ENCODE measurements at places on chromosomes 3 and 15. TPM values are rescaled to one million over a fixed set of nuclear protein-coding genes. Genes with fewer than 3 reads are reported as not detected.

PP2D1 gene
- polyA plus RNA-seq, result 0.49 TPM

ITPKA gene
- 0.42 TPM for polyA plus RNA-seq

PLA1A gene
- 7.4 TPM for polyA plus RNA-seq

FOXP1 gene
- polyA plus RNA-seq, result 35.0 TPM

DNA sequence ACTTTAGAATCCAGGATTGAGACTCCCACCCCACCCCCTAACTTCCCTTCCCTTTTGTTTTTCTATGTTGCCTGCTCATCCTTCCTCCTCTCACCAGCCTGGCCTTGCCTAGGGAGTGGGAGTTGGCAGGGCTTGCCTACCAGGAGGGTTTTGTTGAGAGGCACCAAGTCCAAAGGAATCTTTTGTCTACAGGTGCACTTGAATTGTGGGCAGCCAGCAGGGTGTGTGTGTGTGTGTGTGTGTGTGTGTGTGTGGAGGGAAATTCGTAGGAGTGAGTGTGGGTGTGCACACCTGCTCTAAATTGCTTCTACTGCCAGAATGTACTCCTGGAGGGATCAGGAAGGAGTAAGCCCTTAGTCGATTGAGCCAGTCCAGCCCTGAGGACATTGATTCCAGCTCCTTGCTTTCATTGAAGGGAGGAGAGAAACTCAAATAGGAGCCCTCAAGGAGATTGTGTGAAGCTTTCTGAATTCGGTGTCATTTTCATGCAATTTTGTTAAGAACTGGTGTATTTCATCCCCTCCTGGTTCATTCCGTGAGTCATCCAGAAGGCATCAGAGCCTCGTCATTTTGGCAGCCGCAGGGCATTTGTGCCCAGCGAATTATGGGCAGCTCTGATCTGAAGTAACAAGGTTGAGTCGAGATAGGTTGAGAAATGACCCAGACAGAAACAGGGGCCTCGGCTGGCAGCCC lies 112.1 kb downstream of the SLCO3A1 start:
- DNase-seq, result no peak

DNA sequence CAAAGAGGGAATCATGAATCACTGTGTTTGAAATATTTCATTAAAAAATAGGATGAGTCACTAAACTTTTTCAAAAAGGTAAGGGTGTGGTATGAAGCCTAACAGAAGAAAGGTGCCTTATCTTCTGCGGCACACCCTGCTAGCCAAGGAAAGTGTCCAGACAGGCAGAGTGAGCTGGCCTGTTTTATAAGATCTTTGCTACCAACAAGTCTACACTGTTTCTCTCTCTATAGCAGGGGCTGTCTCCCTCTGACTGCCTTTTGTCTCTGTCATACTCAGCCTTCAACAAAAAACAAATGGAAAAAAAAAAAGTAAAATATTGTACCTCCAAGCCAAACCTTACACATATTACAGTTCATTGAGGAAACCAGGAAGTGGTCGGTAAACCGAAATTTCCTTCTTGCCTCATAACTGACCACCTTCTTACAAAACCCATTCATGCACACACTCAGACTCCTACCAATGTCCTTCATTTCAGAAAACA lies 9.1 kb downstream of the ZDHHC3 start:
- DNase-seq, result no peak

- no peak for DNase-seq
These were observed 30.8 kb downstream of the SRP14 start for GRCh38 chr15:40008061-40008765.

DNA sequence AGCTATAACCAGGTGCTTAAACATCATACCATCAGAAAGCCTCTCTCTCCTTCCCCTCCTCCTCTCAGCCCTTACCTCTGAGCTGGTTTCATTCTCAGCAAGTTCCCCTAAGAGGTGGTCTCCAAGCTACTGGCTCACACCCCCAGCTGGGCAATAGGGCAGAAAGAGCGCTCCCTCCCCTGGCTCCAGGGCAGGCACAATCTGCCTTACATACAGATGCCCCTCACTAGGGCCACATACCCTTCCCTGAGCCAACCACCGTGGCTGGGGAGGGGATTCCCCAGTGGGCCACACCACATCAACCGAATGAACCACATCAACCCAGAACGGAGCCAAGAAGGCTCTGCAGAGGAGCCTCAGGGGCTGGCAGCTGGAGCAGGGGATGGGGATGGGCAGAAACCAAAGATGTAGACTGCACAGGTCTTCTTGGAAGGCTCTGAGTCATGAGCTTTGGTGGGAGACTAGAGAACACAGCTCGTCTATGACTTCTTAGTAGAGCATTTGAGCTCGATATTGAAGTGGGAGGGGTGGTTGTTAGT lies 4.6 kb upstream of the FBLN2 start:
- no peak for DNase-seq

- no peak for DNase-seq
These were observed 36.5 kb upstream of the TIMP4 start for GRCh38 chr3:12195231-12195630.

DNA sequence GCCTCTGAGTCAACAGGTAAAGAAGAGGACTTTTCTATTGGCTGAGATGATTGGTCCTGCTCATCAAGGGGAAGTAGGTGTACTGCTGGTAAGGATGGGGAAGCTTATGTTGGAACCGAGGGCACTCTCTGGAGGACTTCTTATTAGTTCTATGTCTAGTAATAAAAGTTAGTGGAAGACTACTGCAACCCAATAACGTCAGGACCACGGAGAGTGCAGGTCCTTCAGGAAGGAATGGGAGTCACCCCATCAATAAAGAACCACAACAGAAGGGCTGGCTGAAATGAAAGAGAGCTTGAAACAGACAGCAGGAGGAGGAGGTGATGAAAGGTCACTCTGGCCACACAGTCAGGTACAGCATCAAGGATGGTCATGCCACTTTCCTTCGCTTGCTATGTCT lies 68.8 kb upstream of the PRR23E start:
- no peak for DNase-seq

DNA sequence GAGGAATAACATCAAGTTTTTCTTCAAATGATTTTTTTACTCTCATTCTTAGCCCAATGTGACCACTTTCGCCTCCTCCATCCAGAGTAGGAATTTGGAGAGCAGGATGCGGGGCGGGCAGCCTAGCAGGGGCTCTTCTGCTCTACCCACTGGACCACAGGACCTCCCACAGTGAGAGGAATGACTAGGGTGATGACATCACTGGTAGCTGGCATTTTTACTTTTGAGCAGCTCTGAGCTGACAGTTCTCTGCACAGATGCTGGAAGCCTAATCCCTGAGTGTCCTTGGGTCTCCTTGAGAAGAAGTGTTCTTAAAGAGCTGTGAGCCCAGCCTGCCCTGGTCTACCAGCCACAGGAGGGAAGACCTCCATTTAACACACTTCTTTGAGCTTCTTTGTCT lies 1.4 kb upstream of the HCN4 start:
- DNase-seq, result no peak

Data from right renal cortex interstitium (tissue), 3 donors.